NCI-H1436 treated with DMSO at 0.1 percent for 48 hours (cell line): ENCODE measurements at places on chromosomes 4 and X.

- no peak for DNase-seq
Measured at GRCh38 chrX:154596290-154596929, 11.5 kb downstream of the CTAG1A start.

- DNase-seq = no peak
Measured at GRCh38 chr4:140865253-140866217, 109.3 kb upstream of the TBC1D9 start.

- no peak for DNase-seq
Measured at GRCh38 chr4:133152831-133153481, 3.9 kb downstream of the PCDH10 start.

GRCh38 chrX:147875866-147876596 is 35.7 kb upstream of the FMR1 start:
- no peak for DNase-seq

DNA sequence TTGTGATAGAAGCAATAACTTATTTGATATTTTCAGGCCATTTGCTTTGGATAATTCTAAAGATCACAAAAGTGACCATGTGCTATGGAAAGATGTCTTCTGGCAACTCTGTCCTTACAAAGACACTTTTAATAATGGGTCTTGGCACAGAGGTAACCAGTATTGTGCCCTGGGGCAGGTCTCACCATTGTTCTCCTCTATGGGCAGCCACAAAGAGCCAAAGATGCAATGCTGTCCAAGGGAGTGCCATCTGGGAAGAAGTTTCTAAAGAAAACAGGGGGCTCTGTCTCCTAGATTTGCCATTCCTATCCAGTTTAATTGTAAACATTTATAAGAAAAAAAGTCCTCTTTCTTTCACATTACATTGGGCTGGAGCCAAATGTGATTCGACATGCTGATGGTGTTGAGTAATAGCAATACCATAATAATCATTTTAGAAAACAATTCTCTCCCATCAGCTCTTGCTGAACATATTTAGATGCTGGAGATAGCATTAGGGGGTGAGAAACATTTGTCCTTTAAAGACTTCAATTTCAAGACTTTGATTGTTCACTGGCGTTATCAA is 179.9 kb downstream of the KIT start:
- DNase-seq = no peak

- DNase-seq = no peak
Measured at GRCh38 chr4:98381306-98381705, 120.1 kb downstream of the RAP1GDS1 start.

- no peak for DNase-seq
Measured at GRCh38 chr4:138307319-138307718, 65.2 kb upstream of the SLC7A11 start.

DNA sequence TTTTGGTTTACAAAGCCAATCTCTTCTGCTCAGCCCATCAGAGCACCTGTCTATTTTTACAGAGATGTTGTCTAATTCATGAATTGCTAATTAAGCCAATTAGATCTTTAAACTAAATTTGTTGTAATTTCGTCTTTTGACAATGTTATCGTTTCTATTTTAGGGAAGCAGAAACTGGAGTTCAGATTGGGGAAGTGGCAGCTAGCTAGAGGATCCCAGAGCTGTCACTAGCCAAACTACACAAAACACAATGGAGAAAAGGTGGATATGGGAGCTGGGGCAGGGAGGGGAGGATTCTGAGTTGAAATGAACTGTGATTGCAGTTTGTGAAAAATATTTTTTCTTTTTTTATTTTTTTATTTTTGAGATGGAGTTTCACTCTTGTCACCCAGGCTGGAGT is 35.8 kb downstream of the CASP3 start:
- DNase-seq = no peak

- DNase-seq = no peak
Measured at GRCh38 chr4:15006416-15007024, 4.2 kb downstream of the CPEB2 start.

DNA sequence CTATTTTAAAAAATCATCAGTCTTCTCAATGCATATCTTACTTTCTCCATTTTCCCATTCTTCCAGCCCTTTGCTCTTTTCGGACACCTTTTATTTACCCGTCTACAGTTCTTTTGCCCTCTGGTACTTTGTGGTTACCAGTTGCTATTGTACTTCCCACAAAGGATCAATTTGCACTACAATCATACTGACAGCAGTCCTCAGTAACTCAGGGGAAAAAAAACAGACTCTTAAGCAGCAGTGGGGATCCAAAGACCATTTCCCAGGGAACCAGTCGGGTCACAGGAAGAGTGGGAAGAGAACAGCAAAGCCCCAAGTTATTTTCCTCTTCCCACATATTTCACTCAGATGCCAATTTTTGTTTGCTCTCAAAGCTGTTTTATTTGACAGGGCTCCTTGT is 23.1 kb downstream of the DMD start:
- DNase-seq = no peak

DNA sequence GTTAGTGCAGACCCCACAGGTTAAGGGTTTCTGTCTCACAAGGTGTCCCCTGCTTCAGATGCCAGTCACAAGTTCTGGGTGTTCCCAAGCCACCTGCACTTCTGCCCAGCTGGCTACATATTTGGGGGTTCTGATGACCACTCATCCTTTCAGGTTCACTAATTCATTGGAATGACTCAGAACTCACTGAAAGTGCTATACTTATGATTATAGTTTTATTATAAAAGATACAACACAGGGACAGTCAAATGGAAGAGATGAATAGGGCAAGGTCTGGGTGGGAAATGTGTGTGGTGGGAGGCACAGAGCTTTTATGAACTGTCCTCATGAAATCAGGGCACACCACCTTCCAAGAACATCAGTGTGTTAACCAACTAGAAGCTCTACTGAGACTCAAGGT is 97.7 kb upstream of the CASK start:
- no peak for DNase-seq

GRCh38 chrX:52865343-52865998 is 2.4 kb downstream of the XAGE3 start:
- DNase-seq = no peak

DNA sequence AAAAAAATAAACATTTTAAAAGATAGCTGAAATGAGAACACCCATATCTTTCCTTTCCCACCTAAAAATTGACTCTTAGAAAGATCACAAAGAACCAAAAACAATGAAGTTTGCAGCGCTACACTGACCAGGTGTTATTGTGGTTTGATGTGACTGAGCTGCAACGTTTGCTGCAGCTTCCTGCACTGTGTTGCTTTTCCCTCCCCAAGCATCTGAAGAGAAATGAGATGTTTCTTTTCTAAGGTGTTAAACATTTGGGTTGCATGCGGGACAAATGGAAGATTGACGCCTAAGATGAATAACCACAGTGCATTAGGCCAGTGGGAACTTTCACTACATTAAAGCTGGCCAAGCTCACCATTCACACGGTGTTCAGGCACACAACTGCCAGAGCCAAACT is 8.9 kb downstream of the LEF1 start:
- DNase-seq = no peak

DNA sequence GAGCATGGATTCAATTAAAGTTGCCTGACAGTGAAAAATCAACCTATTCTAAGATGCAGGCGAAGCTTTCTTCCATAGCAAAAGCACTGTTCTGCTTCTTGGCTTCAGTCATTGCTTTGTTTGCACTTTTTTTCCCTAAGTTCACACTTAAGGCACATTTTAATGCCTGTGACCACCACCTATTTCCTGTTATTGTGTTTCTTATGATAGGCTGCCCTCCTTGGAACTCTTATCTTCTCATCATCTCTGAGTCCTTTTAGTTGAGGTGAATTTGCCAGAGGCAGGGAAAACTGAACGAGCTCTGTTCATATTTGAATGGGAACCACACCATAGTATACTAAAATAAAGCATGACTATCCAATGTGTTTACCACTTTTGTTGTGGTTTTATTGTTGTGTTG is 119.8 kb downstream of the SPCS3 start:
- DNase-seq = no peak

DNA sequence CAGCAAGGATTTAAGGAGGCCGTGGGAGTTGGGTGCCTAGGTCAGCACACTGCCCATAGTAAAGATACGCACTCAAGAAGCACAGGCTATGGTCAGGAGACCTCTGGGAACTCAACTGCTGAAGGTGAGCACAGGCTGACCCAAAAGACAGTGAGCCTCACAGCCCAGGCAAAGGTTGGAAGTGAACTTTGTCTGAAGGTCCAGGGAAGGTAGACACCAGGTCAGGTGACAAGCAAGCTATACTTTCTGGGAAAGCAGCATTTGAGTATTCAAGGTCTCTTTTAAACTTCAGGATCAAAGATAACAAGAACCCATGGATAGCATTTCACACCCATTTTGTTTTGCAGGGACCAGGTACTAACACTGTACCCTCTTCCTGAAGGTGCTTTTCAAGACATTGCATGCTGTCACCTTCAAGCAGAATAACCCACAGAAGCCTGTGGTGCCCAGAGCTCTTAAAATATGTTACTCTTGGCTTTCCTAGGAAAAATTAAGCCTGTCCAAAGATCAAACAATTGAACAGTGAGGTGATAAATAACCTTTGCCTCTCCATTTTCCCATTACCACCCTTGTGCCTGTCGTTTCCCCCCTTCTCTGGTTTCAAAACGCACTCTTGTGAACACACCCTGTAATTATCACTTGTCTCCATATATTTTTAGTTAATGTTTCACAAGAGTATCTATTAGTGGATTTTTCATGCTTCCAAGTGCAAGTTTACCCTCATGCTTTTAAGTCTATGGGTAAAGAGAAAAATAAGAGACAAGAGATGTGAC is 3.4 kb upstream of the S100G start:
- DNase-seq = no peak

GRCh38 chrX:103756736-103757135 is 19.9 kb upstream of the PLP1 start:
- no peak for DNase-seq

- no peak for DNase-seq
Measured at GRCh38 chrX:2500091-2500802, 529 bp downstream of the DHRSX start.

DNA sequence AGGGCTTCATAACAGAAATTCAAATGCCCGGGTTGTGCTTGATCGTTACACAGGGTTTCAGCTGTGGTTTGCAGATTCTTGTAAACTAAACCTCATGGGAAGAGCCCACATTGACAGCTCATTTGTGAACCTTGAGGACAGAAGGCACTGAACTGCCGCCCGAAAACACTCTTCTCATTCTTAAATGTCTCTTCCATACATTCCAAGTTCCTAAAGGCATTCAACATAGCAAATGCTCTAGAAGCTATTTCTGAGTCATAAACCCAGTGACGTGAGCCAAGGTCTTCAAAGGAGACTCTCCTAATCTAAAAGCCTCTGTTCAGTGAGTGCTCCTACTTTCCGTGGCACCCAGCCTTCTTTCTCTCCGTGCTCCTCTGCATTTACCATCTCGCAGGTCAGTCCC is 737.8 kb upstream of the FRG1 start:
- no peak for DNase-seq
